ENCODE measurements at places on chromosomes 13 and 19.

DNA sequence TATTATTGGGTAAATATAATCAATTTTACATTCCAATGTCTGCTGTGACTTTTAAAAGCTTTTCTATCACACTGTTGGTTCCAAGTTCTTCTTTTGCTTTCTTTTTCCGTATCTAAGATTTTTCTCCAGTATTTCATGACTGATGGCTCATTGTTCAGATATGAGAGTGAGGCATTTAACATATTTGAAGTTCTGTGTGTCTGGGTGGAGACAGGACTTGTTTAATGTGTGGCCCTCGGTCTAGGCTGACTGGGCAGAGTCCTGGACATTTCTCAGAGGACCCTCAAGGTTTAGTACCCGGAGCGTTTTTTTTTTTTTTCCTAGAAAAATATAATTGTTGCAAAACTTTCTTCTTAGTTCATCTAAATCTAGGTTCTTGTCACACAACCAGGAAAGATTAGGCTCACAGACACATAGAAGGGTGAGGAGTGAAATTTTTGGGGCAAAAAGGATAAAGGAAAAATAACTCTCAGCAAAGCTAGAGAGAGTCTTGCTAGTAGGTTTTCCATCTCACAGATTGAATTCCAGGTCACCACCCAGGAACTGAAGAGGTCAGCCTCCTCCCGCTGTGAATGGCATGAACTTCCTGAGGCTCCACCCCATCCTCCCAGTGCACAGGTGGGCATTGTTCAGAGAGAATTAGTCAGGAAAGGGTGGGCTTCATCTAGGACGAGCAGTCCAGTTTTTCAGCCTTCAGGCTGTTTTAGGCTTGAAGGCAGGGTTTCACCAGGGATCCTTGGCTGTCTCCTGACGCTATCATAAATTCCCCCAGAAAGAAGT is 1002.4 kb upstream of the PCDH9 start:
- no peak for DNase-seq

DNA sequence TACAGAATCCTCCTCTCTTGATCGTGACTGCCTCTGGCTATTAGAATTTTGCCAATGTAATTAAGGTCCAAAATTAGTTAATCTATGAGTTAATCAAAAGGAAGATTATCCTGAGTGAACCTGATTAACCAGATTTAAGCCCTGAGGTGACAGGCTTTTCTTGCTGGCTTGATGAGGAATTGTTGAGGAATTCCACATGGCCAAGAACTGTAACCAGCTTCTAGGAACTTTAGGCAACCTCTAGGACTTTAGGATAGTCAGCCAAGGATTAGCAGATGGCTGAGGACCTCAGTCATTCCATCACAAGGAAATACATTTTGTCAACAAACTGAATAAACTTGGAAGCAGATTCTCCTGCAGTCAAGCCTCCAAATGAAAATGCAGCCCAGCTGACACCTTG is 84.8 kb downstream of the STOML3 start:
- DNase-seq = no peak

DNA sequence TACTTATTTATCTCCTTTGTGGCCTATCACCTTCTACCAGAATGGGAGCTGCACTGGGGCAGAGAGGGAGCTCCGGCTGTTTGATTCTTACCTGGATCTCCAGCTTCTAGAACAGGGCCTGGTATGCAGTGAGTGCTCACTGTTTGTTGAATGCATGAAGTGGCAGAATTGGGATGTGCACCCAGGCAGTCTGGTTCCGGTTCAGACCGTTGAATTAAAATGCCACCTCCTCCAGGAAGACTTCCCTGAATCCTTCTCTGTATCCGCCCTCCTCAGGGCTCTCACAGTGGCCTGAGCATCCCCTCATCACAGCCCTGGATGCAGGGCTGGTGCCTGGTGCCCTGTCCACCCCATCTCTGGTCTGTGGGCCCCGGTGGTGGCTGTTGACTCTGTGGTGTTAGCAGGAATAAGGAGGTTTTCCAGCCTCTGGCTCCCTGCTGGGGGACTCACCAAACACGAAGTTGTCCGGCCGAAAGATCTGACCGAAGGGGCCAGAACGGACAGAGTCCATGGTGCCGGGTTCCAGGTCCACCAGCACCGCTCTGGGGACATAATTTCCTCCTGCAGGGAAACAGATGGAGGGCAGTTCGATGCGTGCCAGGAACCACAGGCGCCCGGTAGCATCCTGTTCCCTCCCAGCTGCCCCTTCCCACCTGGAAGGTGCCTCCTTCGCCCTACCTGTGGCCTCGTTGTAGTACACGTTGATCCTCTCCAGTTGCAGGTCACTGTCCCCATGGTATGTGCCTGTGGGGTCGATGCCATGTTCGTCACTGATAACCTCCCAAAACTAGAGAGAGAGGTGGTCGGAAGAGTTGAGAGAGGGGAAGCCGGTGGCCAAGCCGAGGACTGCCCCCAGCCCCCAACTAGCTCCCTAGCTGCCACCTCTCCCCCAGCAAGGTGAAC is 1.0 kb downstream of the TUBB4A start:
- DNase-seq = no peak

GRCh38 chr13:29654843-29655547 is 59.5 kb upstream of the SLC7A1 start:
- no peak for DNase-seq

DNA sequence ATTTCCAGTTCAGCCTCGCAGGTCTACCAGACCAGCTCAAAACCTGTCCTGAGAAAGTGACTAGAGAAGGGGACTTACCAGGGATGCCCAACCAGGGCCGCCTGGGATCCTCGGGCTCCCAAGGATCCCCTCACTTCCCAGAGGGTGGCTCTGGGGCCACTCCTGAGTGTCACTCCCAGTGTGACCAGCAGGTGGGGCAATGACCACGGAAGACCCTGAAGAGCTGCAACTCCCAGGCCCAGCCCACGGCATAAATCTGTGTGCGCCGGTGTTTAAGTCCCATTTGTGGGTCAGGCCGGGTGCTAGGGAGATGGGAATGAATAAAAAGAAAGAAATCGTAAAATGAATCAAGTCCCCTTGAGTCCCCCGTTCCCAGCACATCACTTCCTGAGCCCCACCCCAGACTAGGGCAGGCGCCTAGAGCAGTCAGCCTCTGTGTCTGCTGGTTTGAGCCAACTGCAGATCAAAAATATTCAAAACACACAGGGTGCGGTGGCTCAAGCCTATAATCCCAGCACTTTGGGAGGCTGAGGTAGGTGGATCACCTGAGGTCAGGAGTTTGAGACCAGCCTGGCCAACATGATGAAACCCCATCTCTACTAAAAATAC is 10.7 kb downstream of the PTGIR start:
- peak; percentile 86 for DNase-seq

DNA sequence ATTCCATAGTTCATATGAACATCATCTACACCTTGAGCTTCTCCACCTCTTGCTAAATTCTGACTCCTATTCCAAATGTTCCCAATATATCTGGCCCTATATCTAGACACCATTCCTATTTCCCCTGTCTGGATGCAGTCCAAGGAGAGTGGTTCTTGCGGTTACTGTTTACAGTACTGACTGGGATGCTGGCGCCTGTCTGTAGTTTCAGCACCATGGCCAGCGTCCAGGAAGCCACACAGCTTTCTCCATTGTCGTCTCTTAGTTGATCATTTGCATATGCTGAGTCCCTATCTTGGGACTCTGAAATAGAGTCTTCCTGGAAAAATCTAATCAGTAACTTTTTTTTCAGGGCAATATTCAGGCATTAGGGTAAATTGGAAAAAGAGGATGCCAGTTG is 14.9 kb downstream of the LAIR2 start:
- DNase-seq = peak; percentile 69

DNA sequence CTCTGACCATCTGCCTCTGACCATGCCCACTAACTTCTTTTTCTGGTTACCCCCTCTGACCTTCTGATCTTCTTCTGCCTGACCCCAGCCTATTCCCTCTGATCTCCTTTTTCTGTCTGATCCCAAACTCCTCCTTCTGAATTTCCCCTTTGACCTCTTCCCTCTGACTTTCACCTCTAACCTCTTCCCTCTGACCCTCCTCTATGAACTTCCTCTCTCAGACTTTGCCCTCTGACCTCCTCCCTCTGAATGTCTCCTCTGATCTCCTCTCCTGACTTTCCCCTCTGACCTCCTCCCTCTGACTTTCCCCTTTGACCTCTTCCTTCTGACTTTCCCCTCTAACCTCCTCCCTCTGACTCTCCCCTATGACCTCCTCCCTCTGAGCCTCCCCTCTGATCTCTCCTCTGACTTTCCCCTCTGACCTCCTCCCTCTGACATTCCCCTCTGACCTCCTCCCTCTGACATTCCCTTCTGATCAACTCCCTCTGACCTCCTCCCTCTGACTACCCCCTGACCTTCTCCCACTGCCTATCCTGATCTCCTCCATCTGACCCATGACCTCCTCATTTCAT is 3.5 kb downstream of the COL5A3 start:
- DNase-seq = no peak

- DNase-seq = no peak
Observed at GRCh38 chr13:51342706-51343105, 3.2 kb downstream of the SERPINE3 start.

DNA sequence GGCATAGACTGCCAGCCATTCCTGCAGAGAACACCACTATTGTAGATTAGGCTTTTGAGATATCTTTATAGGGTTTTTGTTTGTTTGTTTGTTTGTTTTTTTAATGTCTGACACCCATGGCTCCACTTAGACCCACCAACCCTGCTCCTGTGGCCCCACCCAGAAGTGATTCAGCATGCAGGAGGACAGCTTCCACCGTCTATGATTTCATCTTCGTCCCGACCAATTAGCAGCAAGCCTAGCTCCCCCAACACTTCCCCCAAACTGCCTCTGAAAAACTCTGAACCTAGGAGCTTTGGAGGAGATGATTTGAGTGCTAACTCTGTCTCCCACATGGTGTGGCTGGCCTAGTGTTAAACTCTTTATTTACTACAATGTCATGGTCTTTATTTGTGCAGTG is 108.3 kb upstream of the RXFP2 start:
- no peak for DNase-seq

DNA sequence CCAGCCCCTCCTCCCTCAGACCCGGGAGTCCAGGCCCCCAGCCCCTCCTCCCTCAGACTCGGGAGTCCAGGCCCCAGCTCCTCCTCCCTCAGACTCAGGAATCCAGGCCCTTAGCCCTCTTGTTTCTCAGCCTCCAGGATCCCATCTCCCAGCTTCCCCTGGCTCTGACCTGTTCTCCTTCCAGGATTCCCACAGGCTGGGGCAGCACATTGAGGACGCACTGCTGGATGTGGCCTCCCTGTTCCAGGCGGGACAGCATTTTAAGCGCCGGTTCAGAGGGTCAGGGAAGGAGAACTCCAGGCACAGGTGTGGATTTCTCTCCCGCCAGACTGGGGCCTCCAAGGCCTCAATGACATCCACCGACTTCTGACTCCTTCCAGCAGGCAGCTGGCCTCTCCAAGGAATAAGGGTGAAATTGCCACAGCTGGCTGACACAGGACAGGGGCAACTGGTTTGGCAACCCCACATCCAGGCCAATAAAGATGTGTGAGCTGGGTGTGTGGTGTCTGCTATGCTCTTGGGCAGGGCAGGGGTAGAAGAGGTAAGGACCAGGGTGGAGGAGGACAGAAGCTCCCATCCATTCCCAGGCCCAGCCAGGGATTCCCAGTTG is 22.4 kb downstream of the CPT1C start:
- DNase-seq = no peak

- DNase-seq = no peak
Observed at GRCh38 chr13:51147732-51148131, 36.7 kb upstream of the C13orf42 start.

DNA sequence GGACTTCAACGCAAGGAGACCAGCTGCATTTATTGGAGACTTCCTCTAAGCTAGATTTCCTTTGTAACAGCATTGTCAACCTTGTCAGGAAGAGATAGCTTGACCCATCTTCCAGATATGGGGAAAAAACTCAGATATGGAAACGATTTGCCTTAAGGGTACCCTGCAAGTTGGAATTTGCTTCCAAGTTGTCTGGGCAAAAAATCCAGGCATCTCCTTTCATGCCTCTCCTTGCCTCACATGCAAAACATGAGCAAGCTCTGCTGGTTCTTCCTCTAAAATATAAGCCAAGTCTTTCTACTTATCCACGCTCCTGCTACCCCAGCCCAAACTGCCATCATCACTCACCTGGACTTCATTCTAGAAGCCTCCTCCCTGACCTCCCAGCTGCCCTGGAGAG is 6.4 kb upstream of the DNMT1 start:
- DNase-seq = no peak

- no peak for DNase-seq
Observed at GRCh38 chr19:5343848-5344247, 3.2 kb upstream of the PTPRS start.

Measured in GM13976 (cell line).